ENCODE measurements at places on chromosomes 16 and 17. TPM values are rescaled to one million over a fixed set of nuclear protein-coding genes. Genes with fewer than 3 reads are reported as not detected.

The HBQ1 gene
- 4.4 TPM for total RNA-seq

The KRT31 gene
- not detected for total RNA-seq

The EZH1 gene
- total RNA-seq: 17.9 TPM

The CRAMP1 gene
- total RNA-seq: 46.2 TPM

The CMTM2 gene
- total RNA-seq: not detected

The TBKBP1 gene
- total RNA-seq: 33.6 TPM

The ZNF594 gene
- total RNA-seq: 11.3 TPM

The ZDHHC1 gene
- 3.0 TPM for total RNA-seq

The ABI3 gene
- 2.4 TPM for total RNA-seq

DNA sequence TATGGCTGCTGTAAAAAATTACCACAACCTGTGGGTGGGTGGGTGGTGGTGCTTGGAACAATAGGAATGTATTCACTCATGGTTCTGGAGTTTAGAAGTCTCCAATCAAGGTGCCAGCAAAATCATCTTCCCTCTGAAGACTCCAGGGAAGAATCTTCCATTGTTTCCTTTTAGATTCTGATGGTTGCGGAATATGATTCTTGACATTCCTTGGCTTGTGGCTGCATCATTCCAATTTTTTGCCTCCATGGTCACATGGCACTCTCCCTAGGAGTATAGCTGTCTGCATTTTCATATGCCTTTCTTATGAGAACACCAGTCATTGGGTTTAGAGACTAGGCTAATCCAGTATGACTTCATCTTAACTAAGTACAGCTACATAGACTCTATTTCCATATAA, 401.0 kb downstream of the HS3ST3B1 start:
- DNase-seq: no peak
- no peaks in the 10 kb centered on the region for H3K27me3 ChIP-seq
- no peaks in the 10 kb centered on the region for H3K4me1 ChIP-seq
- no peaks in the 10 kb centered on the region for H3K36me3 ChIP-seq
- no peak overlapping the region for H3K4me3 ChIP-seq

- H3K27me3 ChIP-seq: no peaks in the 10 kb centered on the region
- no peak overlapping the region for H3K4me3 ChIP-seq
- no peaks in the 10 kb centered on the region for H3K4me1 ChIP-seq
- DNase-seq: no peak
- H3K27ac ChIP-seq: no peak overlapping the region
- H3K36me3 ChIP-seq: peaks cover 60% of the 10 kb centered on the region
Observed at GRCh38 chr16:1637526-1637925, 25.4 kb downstream of the CRAMP1 start.

DNA sequence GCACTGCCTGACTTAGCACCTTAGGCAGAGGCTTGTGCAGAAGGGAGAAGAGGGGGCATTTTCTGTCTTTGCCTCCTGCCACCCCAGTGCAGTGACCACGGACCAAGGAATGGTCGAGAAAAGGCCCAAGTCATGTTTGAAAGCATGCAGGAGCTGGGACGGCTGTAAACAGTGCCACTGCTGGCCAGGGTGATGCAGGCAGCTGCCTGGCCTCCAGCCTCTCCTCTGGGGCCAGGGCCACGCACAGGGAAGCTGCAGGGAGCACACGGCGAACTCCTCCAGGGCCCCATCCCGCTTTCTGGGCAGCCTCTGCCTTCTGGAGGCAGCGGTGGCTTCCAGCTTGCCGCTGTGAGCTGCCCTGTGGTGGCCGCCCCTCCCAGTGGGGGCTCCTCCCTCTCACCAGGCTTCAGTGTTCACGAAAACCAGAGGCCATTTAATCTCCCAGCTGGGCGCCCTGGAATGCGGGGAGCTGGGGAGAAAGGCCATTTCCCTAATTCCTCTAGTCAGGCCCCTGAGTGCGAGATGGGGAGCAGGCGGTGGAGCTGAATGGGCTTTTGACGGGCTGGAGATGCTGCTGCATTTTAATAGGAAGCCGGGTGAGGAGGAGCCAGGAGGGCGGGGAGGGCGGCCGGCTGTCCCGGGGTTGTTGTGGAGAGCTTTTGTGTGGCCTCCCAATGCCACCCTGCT, 28.7 kb upstream of the DNAI2 start:
- DNase-seq: peak; percentile 81
- peaks cover 3% of the 10 kb centered on the region for H3K36me3 ChIP-seq
- H3K27ac ChIP-seq: no peak overlapping the region
- no peak overlapping the region for H3K4me3 ChIP-seq

DNA sequence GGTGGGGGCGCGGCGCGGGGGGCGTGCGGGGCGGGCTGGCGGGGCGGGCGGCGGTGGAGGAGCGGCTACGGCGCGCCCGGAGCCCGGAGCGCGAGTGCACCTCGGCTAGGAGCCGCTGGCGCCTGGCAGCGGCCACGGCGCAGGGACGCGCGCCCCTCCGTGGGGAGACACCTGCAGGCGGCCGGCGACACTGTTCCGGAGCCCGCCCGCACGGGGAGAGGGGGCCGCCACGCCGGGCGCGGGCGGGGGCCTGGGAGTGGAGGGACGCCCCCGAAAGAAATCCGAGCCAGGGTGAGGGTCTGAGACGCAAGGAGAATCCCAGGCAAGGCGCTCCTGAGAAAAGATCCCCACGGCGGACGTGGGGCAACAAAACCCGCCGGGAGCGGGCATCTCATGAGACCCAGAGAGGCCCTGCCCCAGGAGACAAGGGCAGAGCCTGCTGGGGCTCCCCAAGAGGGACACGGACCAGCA, at the start of gene GSG1L:
TSS of gene GSG1L (minus strand) at position 124 of the 471 bp plus-strand sequence. CDS start 290 bp downstream, outside the sequence.
- H3K4me3 ChIP-seq: peak within 1 kb of the TSS; percentile 56
- no peaks in the 10 kb centered on the region for H3K36me3 ChIP-seq
- no peak within 1 kb of the TSS for H3K27ac ChIP-seq
- H3K4me1 ChIP-seq: no peaks in the 10 kb centered on the region

- no peak for DNase-seq
- H3K27ac ChIP-seq: no peak overlapping the region
- no peaks in the 10 kb centered on the region for H3K27me3 ChIP-seq
Observed at GRCh38 chr17:55122114-55122513, 142.6 kb upstream of the HLF start.

- DNase-seq: no peak
- no peak overlapping the region for H3K27ac ChIP-seq
- no peak overlapping the region for H3K4me3 ChIP-seq
- H3K4me1 ChIP-seq: no peaks in the 10 kb centered on the region
- H3K36me3 ChIP-seq: no peaks in the 10 kb centered on the region
Observed at GRCh38 chr17:2020721-2021120, 4.4 kb downstream of the RTN4RL1 start.

- no peak for DNase-seq
- H3K36me3 ChIP-seq: no peaks in the 10 kb centered on the region
- H3K4me1 ChIP-seq: peaks cover 4% of the 10 kb centered on the region
- H3K4me3 ChIP-seq: no peak overlapping the region
Observed at GRCh38 chr16:57278494-57278893, 6.0 kb downstream of the PLLP start.

DNA sequence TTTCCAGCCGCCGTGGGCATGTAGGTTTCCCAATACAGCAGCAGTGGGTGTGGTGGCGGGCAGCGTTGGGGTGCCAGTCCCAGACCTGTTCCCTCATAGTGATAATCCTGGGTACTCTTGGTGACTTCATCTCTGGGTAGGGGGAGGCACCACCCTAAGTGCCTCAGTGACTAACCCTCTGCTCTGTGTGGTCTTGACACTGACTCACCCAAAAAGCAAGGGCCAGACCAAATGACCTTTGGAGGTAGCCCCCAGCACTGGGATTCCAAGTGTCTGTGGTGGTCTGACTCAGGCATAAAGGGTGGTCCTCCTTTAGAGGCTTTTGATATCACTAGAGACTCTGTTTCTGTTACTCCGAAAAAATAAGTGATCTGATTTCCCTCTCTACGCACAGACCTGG, 908 bp downstream of the CALB2 start:
- no peaks in the 10 kb centered on the region for H3K27me3 ChIP-seq
- H3K4me1 ChIP-seq: no peaks in the 10 kb centered on the region
- no peak for DNase-seq
- no peak overlapping the region for H3K27ac ChIP-seq
- H3K36me3 ChIP-seq: no peaks in the 10 kb centered on the region

DNA sequence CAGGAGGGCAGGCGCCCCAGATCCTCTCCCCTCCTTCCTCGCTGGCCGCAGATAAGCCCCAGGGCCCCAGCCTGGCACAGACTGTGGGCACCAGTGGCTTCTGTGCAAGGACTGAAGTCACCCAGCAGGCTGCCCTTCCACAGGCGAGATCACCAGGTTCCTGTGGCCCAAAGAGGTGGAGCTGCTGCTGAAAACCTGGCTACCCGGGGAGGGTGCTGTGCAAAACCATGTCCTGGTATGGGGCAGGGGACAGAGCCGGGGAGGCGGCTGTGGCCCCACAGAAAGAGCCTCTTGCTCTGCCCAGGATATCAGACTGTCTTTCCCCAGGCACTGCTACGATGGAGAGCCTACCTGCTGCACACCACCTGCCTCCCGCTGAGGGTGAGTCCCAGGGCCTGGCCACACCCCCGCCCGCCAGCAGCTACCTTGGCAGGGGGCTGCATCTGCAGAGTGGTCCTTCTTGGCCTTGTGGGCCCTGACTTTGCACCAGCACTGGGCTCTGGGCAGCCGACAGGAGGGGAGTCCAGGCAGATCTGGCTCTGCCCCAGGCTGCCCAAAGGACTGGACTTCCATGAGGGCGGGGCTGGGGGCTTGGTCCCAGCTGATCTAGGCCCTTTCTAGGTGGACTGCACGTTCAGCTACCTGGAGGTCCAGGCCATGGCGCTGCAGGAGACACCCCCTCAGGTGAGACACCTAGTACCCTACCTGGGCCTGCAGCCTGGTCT, 615 bp downstream of the CARMIL2 start:
- no peaks in the 10 kb centered on the region for H3K4me1 ChIP-seq
- peak overlapping the region; percentile 66 for H3K4me3 ChIP-seq
- peaks cover 9% of the 10 kb centered on the region for H3K36me3 ChIP-seq
- no peak overlapping the region for H3K27ac ChIP-seq
- no peak for DNase-seq

DNA sequence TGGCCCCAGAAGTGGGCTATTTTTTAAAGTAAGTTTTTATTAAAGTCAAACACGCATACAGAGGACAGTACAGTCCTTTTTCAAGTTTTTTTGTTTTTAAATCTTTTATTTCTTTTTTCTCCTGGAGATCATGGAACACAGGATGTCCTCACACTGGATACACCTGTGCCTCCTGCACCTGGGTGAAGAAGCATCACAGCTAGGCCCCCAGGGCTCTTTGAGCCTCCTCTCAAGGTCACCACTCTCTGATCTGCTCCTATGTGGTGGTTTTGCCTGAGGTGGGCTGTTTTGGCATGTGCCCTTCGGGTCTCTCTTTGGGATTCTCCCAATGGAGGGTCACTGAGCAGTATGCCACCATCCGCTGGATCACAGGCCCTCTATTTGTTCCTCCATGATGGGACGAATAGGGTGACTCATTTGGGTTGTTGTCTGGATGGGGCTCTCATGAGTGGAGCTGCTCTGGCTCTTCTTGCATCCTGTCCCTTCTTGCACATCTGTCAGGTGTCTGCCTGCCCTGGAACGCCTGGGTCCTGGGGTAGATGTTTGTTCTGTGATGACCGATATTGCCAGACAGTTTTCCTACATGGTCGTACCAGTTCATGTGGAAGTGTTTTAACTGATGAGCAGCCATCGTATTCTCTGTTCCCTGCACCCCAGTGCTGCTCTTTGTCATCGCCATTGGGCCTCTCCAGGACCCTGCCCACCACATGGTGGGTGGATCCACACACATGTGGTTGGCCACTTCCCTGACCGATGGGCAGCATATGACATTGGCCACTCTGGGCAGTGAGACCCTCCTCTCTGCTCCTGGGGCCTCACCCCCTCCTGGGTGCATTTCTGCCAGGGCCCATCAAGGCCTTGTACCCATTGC, 55.2 kb upstream of the MED9 start:
- H3K4me1 ChIP-seq: no peaks in the 10 kb centered on the region
- DNase-seq: no peak
- no peak overlapping the region for H3K4me3 ChIP-seq
- H3K27me3 ChIP-seq: no peaks in the 10 kb centered on the region
- H3K36me3 ChIP-seq: no peaks in the 10 kb centered on the region
- no peak overlapping the region for H3K27ac ChIP-seq

- H3K27me3 ChIP-seq: no peaks in the 10 kb centered on the region
- H3K4me1 ChIP-seq: no peaks in the 10 kb centered on the region
- no peak overlapping the region for H3K4me3 ChIP-seq
- peaks cover 10% of the 10 kb centered on the region for H3K36me3 ChIP-seq
- no peak for DNase-seq
Observed at GRCh38 chr16:88716601-88717001, 10.3 kb downstream of the CTU2 start.

- no peaks in the 10 kb centered on the region for H3K27me3 ChIP-seq
- H3K4me3 ChIP-seq: no peak overlapping the region
- no peak for DNase-seq
- peaks cover 23% of the 10 kb centered on the region for H3K36me3 ChIP-seq
- no peaks in the 10 kb centered on the region for H3K4me1 ChIP-seq
Observed at GRCh38 chr17:21711182-21711581, 18.9 kb downstream of the KCNJ18 start.

DNA sequence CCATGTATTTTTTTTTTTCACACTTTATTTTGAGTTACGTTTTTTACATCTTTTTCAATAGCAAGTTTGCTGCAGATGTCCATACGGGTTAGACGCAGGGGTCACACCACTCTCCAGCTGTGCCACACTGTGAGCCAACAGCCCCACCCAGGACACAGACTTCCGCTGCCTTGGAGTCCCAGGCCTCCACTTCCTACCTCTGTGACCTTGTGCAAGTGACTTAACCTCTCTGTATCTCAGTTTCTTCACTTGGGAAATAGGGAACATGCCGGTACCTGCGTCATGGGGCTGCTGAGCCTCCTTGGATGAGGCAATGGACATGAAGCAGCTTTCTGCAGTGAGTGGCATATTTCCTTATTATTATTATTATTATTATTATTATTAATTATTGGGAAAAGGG, 3.3 kb upstream of the PITPNA start:
- no peaks in the 10 kb centered on the region for H3K27me3 ChIP-seq
- DNase-seq: no peak
- peaks cover 10% of the 10 kb centered on the region for H3K4me1 ChIP-seq
- H3K27ac ChIP-seq: no peak overlapping the region
- no peaks in the 10 kb centered on the region for H3K36me3 ChIP-seq

- no peak overlapping the region for H3K27ac ChIP-seq
- no peak overlapping the region for H3K4me3 ChIP-seq
- no peaks in the 10 kb centered on the region for H3K4me1 ChIP-seq
- no peak for DNase-seq
Observed at GRCh38 chr16:12258861-12259645, 282.5 kb downstream of the SNX29 start.

DNA sequence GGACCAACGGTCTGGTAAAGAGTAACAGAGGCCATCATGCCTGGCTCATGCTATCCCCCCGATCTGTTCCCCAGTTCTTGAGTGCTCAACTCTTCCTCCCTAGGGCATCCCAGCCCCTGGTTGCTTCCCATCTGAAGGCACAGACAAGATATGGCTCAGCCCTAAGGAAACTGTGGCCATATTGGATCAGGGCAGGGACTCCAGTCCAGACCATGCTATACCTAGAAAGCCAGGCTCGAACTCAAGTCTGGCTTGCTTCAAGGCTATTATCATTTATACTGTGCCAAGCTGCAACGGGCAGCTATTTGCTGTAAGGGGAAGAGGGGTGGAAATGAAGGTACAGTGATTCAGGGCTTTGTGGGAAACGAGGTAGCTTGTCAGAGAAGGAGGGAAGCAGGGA, 2.8 kb downstream of the UBTF start:
- peaks cover 56% of the 10 kb centered on the region for H3K36me3 ChIP-seq
- 0 out of 2 replicates have a peak, but pooled peaks cover 4% of the 10 kb centered on the region for H3K4me1 ChIP-seq
- DNase-seq: no peak

GRCh38 chr16:68900009-68900408, 56.7 kb downstream of the TANGO6 start:
- no peak overlapping the region for H3K27ac ChIP-seq
- no peak overlapping the region for H3K4me3 ChIP-seq
- H3K36me3 ChIP-seq: peaks cover 5% of the 10 kb centered on the region
- DNase-seq: no peak
- no peaks in the 10 kb centered on the region for H3K27me3 ChIP-seq
- H3K4me1 ChIP-seq: no peaks in the 10 kb centered on the region

Measured in H9 (cell line).